ENCODE measurements at places on chromosomes 5 and 9.

GRCh38 chr9:134914501-134914834 is 3.2 kb downstream of the FCN1 start:
- DNase-seq = no peak

DNA sequence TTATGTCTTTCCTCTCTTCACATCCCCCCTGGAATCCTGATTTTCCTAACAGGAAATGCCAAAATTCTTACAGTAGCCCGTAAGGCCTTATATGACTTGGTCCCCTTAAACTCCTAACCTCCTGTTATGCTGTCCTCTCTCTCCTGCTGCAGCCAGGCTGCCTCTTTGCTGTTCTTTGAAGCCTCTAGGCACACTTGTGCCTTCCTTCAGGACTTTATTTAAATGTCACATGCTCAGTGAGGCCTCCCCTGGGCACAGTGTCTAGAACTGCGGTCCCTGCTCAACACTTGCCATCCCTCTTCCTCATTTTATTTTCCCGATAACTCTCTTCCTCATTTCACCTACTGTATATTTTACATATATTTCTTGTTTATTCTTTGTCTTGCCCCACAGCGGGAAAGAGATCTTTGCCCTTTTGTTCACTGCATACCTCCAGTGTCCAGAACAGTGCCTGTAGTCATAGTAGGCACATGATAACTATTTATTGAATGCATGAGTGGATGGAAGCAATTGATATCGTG is 5.5 kb upstream of the SHB start:
- DNase-seq = no peak

DNA sequence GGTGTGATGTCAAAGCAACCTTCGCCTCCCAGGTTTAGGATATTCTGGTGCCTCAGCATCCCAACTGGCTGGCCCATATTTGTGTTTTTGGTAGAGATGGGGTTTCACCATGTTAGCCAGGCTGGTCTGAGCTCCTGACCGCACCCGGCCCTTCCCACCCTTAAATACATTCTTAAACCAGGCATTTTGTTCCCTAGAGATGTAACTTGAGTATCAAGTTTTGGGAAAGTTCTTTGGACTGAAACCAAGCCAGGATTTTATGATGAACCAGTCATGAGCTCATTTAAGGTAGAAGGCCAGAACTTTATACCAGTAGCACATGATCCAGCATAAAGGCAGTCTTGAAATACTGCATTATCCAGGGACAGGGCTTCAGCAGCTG is 3.5 kb downstream of the RPL7A start:
- DNase-seq = no peak

DNA sequence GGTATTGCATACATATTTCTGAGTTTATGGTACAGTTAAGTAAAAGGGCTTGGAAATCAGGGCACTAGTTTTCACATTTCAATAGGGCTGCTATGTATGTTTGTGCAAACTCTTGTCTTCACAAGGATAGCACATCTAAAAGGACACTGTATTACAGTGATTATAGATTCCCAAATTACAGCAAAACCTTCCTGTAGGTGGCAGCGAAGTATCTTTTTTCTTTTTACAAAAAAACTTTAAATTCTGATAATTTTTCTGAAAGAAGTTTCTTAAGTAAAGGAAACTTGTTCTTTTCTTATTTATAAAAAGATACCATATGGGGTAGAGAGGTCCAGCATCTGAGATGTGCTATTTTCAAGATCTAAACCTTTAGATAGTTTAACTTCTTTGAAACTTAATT is 337.8 kb downstream of the PTPRD start:
- DNase-seq = no peak

DNA sequence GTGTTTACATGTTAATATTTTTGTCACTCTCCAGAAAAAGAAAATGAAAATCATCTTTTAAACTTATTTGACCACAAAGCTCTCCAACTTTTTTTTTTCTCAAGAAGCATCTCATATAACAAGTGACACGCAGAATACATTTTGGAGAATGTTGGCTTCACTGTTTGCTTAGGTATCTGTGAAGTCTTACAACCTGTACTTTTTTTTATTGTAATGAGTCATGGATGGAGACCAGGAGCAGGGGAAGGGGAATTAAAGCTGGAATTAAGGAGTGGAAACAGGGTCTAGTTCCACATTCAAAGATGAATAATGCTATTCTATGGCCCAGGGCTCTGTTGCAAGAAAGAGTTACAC is 211.9 kb downstream of the MAN2A1 start:
- no peak for DNase-seq

DNA sequence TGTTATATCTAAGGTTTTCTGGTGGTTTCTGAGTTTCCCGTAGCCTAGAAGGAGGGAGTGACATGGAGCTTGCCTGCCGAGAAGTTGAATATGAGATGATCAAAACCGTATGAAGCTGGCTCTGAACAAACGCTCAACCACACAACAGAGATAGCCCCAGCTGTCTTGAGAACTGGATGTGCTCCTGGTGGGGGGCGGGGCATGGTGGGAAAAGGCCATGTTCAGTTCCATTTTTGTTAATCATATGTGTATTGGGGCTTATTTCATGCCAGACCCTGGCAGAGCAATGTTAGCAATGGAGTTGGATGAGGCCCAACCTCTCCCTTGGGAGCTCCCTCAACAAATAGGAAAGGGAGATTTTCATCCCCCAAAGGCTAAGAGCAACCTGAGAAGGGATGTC is 4.8 kb downstream of the CCL19 start:
- no peak for DNase-seq

DNA sequence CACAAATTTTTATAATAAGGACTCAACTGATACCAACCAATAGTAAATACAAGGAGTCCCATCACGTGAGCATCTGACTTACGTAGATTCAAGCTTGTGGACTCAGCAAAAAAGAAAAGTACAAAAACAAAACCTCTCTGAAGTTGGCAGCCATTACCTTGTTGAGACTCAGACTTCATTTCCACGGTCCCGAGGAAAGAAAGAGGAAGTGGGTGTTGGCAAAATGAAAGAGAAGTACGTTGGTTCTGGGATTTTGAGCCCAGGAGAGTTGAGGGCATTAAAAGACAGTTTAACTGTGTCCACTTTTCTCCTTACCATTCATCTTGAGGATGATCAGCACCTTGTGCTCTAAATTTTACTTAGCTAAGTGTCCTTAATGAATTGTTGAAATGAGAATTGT is 26.7 kb downstream of the NCBP1 start:
- DNase-seq = no peak

- DNase-seq = no peak
Observed at GRCh38 chr5:126995039-126995438, 35.3 kb downstream of the MARCHF3 start.

DNA sequence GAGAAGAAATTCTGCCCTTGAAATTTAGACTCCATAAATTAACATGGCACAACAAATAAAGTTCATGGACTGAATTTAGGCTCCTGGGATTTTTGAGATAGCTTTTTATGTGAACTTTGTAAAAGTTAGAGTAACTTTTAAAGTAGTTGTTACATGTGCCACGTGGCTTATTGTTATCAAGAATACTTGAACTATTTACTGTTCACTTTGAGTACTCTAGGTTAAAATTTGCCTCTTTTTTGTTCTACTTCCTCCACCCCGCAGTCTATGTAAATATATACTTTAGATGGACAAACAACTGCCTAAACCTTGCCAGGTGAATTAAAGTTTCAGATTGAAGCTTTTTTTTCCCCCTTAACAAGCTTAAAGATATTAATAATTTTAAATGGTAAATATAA is 457.9 kb downstream of the RAB3C start:
- DNase-seq = no peak

- DNase-seq = peak; percentile 93
Observed at GRCh38 chr5:90529194-90529938, at the start of gene LYSMD3. Gene LYSMD3 (minus strand): TSS chr5:90529584. CDS start chr5:90525289, 4,295 bp downstream.

GRCh38 chr9:70133253-70134208 is 89.9 kb downstream of the MAMDC2 start:
- no peak for DNase-seq

GRCh38 chr5:173928871-173929574 is 40.9 kb downstream of the CPEB4 start:
- DNase-seq = no peak

- DNase-seq = no peak
Observed at GRCh38 chr9:86043999-86044398, 55.4 kb downstream of the GOLM1 start.

- no peak for DNase-seq
Observed at GRCh38 chr9:133130685-133131244, 9.7 kb upstream of the RALGDS start.

Measured in stimulated activated CD4-positive, alpha-beta T cell treated with anti-CD3 and anti-CD28 coated beads, Interleukin-12 subunit alpha, Interleukin-12 subunit beta, amount 100 ng/mL, for 24 hours (primary cell).